ENCODE measurements at places on chromosomes 4 and X.
A peak's percentile ranks its signal among the peaks of the same experiment; 100 is the strongest.

- DNase-seq, result peak; percentile 26
Observed at GRCh38 chr4:25367004-25367621, 9.9 kb upstream of the ANAPC4 start.

- no peak for DNase-seq
Observed at GRCh38 chr4:190121759-190122158, 51.8 kb upstream of the DUX4 start.

DNA sequence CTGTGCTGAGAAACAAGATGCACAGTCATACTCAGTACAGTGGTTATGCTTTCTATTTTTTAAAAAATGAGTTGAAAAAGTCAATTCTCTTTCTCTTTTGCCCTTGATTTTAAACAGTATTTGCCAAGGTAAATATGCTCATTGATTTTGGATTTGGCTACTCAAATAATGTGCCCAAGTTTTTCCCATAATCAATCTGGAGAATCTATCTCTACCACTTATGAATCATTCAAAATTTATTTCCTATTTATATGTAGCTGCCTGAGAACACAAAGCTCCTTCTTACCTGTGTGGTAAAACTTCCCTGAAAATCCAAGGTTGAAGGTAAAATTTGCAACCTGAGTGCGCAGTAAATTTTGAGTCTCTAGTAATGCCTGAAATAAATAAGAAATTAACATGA lies 136.5 kb downstream of the NDST4 start:
- DNase-seq, result no peak

DNA sequence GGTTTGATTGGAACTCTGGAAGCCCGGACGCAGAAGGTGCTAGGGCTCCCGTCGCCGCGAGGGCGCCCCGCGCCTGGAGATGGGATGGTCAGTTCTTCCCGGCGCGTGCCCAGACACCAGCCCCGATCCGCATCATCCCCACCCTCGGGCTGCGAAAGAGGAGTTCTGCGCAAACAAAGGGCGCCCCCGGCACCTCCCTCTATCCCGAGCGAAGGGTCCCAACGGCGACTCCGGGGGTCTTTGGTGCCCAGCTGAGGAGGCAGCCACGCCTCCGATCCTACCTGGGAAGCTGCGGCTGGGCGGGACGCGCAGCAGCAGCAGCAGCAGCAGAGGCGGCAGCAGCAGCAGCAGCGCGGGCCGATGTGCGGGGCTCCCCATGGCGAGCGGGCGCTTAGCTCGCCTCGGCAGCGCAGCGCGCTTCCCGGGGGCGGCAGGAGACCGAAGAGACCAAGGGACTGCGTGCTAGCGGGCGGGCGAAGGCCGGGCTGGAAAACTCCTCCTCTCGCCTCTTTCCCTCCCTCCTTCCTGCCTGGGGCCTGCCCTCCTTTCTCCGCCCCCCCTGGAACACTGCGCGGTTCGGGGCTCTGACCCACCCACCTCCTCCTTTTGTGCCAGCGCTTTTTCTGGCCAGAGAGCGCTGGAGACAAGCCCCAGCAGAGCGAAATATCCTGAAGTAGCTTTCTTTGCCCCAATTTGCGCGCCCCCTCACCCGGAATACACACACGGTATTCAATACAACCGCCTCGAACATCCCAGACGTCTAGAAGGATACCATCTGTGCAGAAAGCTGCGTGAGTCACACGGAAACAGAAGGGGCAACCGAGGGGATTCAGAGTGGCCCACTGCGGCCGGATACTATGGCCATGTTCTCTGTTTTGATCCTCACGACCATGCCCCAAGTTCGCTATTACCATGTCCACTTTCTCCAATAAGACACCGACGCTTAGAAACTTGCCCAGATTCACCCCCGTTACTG lies at the start of gene SRPX:
Gene SRPX, minus strand, starts transcription at position 457 of the 976 bp plus-strand sequence. Its CDS starts 79 bp downstream, at position 378.
- DNase-seq, result no peak

DNA sequence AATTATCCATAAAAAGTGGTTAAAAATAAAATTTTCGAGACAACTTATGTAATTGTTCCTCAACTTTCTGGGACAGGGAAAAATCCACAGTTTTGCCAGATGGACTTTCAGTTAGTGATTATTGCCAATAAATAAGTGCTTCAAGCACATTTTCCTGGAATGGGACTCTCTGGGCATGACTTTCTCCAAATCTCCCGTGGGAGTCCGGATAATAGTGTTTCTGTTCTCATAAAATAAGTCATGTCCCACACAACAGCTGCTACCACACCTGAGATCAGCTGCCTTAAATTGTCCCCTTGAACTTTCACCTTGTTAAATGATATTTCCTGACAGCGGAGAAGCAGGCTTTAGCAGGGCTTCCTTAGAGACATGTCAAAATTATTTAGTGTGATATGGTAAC lies 133.4 kb upstream of the NAP1L5 start:
- DNase-seq, result no peak

GRCh38 chr4:508675-509638 lies 9.9 kb downstream of the PIGG start:
- no peak for DNase-seq

DNA sequence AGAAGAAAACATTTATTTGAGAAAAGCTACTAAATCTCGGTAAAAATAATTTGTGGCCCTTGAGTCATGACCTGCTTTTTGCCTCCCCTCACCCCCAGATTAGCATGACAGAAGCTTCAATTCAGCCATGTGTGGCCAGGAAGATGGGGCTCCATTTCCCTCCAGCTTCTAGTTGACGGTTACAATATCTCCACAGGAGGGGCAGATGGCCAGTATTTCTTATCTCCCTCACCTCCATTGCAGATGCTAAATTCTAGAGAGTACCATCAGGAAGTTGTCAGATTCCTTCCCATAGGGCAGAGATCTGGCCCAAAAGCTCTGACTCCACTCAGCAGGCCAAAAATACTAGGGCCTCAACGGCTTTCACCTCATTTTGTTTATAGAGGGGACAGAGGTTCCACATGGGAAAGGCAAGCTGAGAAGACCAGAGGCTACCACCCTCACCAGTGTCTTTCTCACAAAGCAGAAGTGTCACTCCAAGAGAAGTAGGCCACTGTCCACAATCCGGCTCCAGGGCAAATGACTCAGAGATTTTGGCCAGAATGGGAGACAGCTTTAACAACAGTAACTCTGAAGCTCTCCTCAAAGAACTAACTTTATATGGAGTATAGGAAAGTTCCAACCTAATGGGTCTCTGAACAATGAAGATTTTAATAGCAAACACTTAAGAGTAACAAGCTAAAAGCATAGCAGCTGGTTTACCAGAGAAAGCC lies 108.3 kb downstream of the TBC1D19 start:
- no peak for DNase-seq

- no peak for DNase-seq
Observed at GRCh38 chr4:179584101-179584500, 2141.9 kb upstream of the AGA start.

GRCh38 chrX:39899856-39900776 lies 197.6 kb downstream of the BCOR start:
- peak; percentile 64 for DNase-seq

- DNase-seq, result no peak
Observed at GRCh38 chrX:153934148-153934761, 582 bp downstream of the NAA10 start.

GRCh38 chr4:150212927-150213326 lies 134.7 kb downstream of the DCLK2 start:
- no peak for DNase-seq

- DNase-seq, result no peak
Observed at GRCh38 chr4:76850010-76850441, 47.9 kb downstream of the SOWAHB start.

GRCh38 chr4:2827874-2828751 lies 15.5 kb upstream of the ADD1 start:
- no peak for DNase-seq

DNA sequence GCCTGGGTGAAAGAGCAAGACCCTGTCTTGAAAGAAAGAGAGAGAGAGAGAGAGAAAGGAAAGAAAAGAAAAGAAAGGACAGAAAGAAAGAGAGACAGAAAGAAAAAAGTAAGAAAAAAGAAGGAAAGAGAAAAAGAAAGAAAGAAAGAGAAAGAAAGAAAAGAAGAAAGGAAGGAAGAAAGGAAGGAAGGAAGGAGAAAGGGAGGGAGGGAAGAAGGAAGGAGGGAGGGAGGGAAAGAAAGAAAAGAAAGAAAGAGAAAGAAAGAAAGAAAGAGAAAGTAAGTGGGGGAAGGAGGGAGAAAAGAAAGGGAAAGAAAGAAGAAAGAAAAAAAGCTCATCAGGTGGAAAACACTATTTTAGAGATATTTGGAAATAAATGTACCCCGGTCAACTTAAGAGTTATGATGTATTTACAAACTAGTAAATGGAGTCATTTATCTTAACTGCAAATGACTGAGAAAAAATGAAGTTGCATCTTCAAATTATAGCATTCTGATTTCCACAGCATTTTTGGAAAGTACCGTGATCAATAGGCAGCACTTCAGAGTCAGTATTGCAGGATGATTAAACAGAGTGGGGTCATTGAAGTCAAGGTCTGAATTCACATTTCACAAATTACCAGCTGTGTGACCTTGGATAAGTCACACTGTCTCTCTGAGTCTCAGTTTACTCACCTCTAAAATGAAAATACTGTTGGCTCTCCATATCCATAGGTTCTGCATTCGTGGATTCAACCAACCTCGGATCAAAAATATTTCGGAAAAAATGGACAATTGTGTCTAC lies 64.1 kb upstream of the SMAD1 start:
- no peak for DNase-seq

- peak; percentile 20 for DNase-seq
Observed at GRCh38 chrX:129116676-129117470, 406.4 kb downstream of the SMARCA1 start.

DNA sequence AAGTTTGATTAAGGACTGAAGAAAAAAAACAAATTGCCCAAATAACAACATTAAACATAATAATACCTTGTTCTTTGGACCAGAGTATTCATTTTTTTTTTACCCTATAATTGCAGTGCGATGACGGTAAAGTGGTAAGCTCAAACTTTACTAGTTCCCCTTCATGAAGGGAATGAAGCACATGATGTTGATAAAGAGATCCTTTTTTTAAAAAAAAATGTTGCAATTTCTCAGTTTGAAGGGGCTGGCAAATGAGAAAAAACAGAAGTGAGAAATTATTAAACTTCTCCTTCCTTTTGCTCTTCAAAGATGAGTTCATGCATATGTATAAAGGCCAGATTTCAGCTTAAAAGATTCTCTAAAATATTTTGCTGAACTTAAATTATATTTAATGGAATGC lies 231.7 kb downstream of the C4orf33 start:
- no peak for DNase-seq

GRCh38 chr4:70842761-70843435 lies 3.2 kb upstream of the GRSF1 start:
- no peak for DNase-seq

GRCh38 chr4:2362266-2363055 lies 56.0 kb downstream of the ZFYVE28 start:
- no peak for DNase-seq

- no peak for DNase-seq
Observed at GRCh38 chrX:136121788-136122187, 25.5 kb upstream of the FHL1 start.

GRCh38 chrX:68945603-68946228 lies 116.9 kb downstream of the EFNB1 start:
- no peak for DNase-seq

GRCh38 chrX:23699636-23700194 lies 32.4 kb downstream of the PRDX4 start:
- no peak for DNase-seq

GRCh38 chr4:76879731-76880364 lies 18.1 kb downstream of the SOWAHB start:
- no peak for DNase-seq

- peak; percentile 42 for DNase-seq
Observed at GRCh38 chr4:183905593-183906488, 734 bp downstream of the STOX2 start.

- no peak for DNase-seq
Observed at GRCh38 chr4:10285028-10285427, 168.4 kb upstream of the WDR1 start.

DNA sequence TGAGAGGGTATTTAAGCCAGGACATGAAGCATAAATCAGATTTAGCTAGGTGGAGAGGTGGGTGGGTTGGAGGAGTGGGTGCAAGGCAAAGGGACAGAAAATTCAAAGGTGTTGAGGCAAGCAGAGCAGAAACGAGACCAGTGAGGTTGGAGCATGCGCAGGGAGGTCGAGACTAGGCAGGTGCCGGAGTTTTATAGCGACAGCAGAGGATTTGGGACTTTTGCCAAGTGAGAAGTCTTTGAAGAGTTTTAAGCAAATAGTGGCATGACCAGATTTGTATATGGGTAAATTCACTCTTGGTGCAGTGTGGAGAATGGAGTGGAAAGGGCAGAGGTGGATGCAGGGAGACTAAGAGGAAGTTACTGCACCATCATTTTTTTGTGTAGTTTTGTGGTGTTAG lies 107.0 kb upstream of the TLR2 start:
- DNase-seq, result peak; percentile 27

GRCh38 chrX:9164533-9165426 lies 130.9 kb upstream of the FAM9B start:
- DNase-seq, result no peak
